ENCODE measurements at places on chromosomes 16 and 17.

DNA sequence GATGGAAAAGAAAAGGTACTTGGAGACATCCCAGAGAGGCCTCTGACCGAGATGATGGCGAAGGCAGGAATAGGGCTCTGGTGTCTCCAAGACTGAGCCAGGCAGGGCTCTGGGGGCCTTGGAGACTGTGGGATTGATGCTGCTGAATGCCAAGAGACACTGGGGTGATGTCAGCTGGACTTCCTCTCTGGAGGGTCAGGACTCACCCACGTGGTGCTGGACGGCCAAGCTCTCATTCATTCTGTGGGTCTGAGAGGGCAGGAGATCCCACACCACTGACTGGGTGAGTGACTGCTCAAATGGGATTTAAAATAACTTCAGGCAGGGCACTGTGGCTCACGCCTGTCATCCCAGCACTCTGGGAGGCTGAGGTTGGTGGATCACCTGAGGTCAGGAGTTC, 64.8 kb downstream of the NT5M start:
- DNase-seq: peak; percentile 40

DNA sequence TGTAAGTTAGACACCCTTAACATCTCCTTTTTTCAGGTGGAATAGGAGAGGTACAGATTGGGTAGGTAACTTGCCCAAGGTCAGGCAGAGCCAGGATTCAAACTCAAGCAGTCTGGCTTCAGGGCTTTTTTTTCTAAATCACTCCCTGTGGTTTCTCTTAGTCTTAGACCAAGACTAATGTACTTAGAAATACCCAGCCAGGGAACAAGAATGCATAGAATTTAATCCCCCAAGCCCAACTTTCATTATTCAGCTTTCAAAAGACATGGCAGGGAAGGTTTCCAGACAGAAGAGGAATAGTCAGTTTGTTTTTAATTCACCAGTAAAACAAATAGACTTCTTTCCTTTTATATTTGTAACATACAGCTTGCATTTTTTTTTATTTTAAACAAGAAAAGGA, 305.2 kb upstream of the RBFOX1 start:
- no peak for DNase-seq

DNA sequence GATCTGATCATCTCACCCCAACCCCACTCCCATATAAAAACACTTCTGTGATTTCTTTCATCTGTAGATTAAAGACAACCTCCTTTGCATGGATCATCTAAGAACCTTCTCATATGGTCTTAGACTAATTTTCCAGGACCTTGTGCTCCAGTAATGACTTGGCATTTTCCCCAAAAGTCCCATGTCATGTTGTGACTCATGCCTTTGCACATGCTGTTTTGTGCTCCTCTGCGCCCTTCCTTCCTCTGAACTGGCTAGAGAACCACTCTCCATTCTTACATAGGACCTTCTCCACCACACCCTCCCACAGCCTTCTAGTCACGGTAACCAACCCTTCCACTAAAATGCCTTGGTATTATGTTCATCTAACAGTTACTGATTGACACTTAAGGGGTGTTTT, 99.5 kb upstream of the AXIN2 start:
- DNase-seq: no peak

DNA sequence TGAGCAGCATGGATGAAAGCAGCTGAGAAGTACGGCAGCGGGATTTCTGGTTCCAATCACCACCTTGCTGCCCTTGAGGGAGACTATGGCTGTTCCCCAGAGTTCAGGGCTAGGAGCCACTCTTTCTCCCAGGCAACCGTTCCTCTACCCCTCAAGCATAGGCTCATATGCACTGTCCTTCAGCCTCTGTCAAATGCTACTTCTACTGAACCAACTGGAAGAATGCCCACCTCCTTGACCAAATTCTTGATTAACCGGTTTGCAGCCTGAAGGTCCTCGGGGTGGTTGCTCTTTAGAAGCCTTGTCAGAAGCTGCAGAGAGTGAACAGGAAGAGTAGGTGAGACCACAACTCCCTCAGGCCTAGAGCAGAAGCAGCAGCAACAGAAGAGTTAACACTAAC, 23.8 kb downstream of the GGA2 start:
- DNase-seq: no peak

- no peak for DNase-seq
These were observed 67.6 kb upstream of the RBBP6 start for GRCh38 chr16:24471561-24472350.

DNA sequence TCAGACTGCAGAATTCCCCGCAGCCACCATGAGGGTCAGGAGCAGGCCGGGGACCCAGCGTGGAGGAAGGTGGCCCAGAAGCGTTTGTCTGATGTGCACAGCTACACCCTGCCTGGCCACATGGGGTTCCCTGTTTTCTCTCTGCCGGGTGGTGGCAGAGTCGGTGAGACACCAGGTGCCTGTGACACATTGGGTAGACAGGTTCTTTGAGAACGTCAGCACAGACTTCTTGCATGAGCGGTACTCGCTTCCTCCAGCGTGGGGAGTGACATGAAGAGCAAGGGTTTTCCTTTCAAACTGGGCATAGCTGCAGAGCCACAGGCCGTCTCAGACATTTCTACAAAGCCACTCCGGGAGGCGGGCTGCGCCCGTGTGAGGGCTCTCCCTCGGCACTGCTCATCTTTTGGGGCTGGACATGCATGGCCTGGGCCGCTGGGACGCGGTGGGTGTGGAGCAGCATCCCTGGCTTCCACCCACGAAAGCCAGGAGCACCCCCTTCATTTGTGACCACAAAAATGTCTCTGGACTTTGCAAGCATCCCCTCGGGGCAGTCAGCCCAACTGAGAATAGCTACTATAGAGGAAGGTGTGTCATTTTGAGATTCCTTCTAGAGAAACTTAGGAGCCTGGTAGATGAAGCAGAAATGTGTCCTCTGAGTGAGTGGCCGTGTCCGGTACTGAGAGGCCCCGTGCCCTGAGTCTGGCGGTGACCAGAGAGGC, 26.0 kb downstream of the NME3 start:
- DNase-seq: no peak

- DNase-seq: peak; percentile 85
These were observed at the start of gene PYCARD for GRCh38 chr16:31202414-31203375. TSS of gene PYCARD (minus strand) at chr16:31202760. CDS start at chr16:31202690, 70 bp downstream.

DNA sequence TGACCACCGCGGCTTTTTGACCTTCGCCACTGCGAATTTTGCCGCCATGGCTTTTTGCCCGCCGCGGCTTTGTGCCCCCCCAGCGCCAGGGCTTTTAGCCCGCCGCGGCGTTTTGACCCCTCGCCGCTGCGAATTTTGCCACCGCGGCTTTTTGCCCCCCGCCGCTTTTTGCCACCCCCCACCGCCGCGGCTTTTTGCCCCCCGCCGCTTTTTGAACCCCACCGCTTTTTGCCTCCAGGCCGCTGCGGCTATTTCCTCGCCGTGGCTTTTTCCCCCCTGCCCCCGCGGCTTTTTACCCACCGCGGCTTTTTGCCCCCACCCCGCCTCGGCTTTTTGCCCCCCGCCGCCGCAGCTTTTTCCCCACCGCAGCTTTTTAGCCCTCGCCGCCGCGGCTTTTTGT, 134.8 kb upstream of the TP53TG3C start:
- peak; percentile 54 for DNase-seq

- DNase-seq: peak; percentile 96
These were observed 165.7 kb downstream of the CMIP start for GRCh38 chr16:81610144-81610842.

DNA sequence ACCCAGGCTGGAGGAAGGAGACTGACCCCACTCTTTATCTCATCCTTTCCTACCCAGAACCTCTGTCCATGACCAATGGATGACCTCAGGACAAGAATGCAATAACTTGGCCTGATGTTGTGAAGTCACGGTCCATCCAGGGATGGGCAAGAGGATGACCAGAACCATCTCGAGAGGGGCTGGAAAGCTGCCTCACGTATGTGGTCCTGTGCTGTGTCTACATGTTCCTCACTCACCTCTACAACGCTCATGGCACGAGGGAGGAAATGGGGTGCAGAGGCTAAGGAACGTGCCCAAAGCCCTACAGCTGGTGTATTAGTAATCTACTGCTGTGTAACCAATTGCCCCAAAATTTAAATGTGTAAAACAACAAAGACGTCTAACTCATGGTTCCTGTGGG, 7.3 kb upstream of the KCTD5 start:
- DNase-seq: no peak

DNA sequence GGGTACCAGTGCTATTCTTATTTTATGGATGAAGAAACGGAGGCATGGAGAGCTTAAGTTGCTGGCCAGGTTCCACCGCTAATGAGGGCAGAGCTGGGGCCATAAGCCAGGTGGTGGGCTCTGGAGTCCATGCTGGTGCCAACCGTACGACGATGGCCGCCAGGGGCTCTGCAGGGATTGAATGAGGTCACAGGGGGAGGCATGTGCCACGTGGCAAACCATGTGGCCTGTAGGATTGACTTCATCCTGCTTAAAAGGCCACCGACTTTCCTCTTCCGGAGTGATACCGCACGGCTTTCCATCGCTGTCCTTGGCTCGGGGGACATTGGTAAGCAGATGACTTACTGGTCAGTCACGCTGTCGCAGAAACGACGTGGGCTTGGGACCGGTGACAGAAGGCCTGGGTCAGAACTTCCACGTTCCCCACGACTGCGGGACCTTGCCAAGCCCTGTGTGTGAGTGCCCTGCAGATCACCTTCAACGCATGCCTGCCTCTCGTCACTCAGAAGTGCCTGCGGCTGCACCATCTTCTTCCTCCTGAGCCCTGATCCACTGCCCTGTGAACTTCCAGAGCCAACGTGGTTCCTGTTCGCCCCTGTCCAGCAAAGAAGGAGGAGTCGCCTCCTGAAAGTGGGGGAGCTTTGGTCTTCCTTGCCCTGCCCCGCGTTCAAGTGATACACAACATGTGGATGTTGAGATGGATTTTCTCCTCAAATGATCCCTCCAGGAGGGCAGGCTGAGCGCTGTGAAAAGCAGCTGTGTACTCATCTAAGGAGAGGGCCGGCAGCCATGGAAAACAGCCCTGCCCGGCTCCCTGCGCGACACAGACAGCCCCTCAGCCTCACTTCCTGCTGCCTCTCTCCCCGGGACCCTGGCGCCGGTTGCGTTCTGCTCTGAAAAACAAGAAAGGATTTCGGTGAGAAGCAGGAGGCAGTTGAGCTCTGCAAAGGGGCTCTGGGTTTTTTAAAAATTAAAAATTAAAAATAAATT, 176.7 kb downstream of the C16orf95 start:
- peak; percentile 47 for DNase-seq

DNA sequence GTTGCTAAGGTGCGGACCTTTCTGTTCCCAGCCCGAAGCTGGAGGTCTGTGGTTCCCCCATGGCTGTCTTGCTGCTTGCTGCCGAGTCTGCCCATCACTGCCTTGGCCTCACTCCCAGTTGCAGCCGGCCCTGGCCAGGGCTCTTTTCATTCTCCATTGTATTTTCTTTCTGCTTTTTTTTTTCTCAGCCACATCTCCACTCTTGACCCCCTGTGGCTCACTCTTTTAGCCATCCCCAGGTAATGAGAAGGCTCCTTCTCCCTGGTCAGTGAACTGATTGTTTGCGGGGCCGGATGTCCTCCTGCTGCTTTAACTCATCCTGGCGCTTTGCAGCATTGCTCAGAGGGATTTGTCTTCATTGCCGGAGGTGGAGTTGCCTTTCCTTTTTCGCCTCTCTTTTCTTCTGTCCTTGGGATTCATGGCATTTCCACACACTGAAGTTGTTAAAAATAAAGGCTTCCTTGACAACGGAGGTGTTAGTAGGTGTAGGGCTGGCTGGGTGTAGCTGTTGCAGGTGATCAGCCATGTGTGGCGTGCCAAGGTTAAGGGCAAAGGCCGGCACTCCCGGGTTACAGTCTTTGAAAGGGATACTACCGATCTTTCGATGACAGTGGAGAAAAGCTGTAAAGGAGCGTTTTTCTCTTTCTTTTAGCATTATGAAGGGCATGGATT, 34.1 kb downstream of the MAP2K6 start:
- no peak for DNase-seq

DNA sequence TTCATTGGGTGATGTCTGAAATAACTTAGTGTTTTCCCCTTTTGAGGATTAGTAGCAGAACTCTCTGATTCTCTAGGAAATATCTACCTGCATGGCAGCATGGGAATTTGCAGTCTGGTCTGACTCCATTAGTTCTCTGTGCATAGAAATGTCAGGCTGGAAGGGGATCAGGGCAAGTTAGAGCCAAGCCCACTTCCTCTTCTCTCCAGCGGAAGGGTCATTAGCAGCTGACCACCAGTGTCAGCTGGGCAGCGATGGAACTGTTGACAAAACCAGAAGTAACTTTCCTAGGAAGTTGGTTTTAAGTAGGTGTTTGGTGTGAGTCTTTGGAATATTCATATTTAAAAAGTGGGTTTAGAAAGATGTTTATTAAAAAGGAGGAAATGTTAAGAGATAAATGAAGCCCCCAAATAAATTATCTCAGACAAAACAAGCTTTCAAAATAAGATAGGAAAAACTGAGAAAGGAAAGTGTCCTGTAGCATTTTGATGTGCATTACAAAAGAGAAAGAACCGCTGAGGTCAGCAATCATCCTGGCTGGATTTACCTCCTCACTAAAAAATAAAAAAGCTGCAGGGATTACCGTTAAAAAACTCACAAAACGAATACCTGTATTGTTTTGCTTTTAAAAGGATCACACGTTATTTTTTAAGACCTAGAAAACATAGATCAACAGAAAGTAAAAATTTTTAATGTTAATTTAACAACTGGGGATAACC, 32.4 kb upstream of the MMD start:
- DNase-seq: peak; percentile 67

DNA sequence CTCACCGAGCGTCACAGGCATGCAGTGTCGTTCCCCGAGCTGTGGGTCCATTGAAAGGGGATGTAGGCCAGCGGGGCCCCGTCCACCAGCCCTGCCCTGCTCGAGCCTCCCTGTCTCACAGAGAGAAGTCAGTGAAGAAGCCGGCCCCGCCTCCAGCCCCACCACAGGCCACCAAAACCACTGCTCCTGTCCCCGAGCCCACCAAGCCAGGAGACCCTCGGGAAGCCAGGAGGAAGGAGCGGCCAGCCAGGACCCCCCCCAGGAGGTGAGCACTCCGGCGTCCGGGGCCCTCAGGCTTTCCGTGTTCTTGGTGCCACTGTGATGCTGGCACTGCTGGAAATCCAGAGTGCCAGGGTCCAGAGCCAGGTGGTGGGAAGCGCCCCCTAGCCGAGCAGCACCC, 13.9 kb upstream of the IL17C start:
- DNase-seq: no peak

DNA sequence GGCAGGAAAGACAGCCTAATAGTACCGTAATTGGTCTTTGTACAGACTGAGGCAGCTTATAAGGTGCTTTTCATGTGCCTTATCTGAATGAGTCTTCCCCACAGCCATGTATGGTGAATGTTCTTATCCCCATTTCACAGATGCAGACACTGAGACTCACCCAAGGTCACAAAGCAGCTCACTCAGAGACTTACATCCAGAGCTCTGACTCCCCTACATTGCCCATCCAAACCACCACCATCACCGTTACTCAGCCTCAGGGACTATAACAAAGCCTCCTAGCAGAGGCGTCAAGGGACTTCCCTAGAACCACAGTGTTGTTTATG, 627 bp upstream of the GPR179 start:
- DNase-seq: no peak

- DNase-seq: no peak
These were observed 4.1 kb downstream of the CALCOCO2 start for GRCh38 chr17:48834973-48835372.

- no peak for DNase-seq
These were observed 50.7 kb upstream of the ADORA2B start for GRCh38 chr17:15894258-15894657.

- no peak for DNase-seq
These were observed 361.3 kb downstream of the XYLT1 start for GRCh38 chr16:17109413-17109812.
